Activated T-cell treated with anti-CD3 and anti-CD28 coated beads for 4 hours (primary cell): ENCODE measurements at places on chromosomes 13 and 19.

DNA sequence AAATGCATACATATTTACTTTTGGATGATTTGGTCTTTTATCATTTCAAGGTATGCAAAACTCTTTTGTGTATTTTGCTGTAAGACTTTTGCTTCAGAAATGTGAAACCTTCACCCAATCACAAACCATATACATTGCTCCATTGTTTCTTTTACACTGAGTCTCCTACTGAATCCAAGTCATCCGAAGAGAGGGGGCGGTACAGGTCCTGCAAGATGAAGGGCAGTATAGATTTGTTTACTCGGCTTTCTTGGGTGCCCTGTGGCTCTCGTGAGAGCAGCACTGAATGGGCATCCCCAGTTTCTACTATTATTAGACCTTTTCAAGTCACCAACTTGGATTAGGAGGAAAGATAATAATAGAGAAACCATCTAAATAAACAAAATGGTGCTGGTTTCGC lies 280.6 kb downstream of the DCLK1 start:
- no peak for DNase-seq

DNA sequence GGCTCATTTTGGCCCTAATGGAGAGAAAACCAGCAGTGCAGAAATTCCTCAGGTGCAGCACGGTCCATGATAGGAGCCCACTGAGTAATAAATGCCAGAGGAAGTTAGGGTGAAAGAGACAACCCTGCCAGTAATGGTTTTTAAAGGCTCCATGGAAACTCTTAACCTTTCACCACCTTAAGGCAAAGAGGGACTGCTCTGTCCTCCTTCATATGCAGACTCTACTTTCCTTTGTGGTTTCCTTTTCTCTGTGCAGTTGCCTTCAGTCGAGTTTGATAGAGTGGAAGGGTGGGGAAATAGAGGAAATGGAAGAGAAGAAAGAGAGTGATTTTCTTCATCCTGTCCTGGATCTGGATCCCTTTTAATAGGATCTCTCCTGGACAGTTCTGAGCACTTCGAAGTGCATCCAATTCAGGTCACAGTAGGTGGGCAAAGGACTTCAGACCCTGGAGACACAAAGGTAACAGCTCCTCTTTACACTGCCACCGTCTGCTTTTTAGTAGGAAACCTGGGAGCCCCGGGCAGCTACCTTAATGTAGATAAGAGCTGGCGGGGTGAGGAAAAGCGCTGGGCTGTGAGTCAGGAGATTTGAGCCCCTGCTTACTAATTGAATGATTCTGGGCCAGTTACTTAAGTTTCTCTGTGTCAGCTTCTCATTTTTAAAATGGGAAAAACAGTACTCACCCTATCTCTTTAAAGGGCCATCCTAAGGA lies 294.8 kb downstream of the KCNRG start:
- no peak for DNase-seq

- no peak for DNase-seq
Measured at GRCh38 chr19:56266051-56266450, 6.5 kb upstream of the EDDM13 start.

GRCh38 chr13:93425411-93425810 lies 198.8 kb downstream of the GPC6 start:
- DNase-seq, result no peak

GRCh38 chr13:40366119-40366518 lies 300.3 kb downstream of the FOXO1 start:
- no peak for DNase-seq

- no peak for DNase-seq
Measured at GRCh38 chr19:49624967-49625910, 14.7 kb downstream of the RRAS start.
